ENCODE measurements at places on chromosomes 7 and 10. TPM values are rescaled to one million over a fixed set of nuclear protein-coding genes. Genes with fewer than 3 reads are reported as not detected.

AS3MT gene
- total RNA-seq: not detected

DNA sequence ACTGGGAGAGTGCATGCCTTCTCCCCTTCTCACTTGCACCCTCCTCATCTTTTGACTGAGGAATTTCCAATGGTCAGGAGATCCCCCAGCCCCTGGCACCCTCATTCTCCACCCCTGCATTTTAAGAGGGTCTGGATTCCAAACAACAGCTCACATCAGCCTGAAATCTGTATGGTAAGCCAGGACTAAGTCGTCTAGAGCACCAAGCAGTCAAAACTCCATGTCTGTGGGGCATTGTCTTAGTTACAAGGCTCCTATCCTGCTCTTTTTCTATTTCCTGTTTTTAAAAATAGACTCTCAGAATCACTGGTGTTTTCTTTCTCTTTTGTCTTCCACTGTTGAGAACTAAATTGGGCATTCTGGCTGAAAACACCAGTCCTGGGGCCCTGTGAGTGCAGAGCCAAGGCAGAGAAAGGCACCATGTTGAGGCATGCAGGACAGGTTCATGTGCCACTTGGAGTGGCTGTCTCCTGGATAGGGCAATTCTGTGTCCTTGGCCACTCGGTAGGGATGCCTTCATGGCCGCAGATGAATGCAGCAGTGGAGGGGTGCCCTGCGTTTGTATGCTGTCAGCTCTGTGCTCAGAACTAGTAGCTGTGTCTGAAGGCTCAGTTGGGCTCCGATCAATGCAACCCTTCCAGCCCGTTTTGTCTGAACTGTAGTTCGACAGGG lies 216.6 kb upstream of the YAE1 start:
- no peaks in the 10 kb centered on the region for H3K4me1 ChIP-seq
- H3K4me3 ChIP-seq: no peak overlapping the region
- no peaks in the 10 kb centered on the region for H3K36me3 ChIP-seq
- no peaks in the 10 kb centered on the region for H3K27me3 ChIP-seq
- no peak for DNase-seq

DNA sequence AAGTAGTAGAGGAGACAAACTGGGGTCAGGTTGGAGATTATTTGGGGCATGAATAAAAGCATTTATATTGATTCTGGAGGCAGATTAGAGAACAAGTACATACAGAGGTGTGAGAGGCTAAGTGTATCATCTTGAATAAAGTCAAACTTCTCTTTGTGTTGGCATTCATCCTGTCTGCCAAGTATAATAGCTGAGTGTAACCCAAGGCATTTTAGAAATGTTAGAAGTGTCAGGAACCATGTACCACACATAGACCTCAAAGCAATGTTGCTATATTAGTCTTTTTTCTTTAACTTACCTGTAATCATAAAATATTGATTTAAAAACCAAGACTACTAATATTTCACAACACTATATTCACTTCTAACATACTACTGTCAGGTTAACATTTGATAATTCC lies 56.2 kb upstream of the LRRTM3 start:
- H3K4me3 ChIP-seq: no peak overlapping the region
- no peak for DNase-seq
- H3K27ac ChIP-seq: no peak overlapping the region
- no peaks in the 10 kb centered on the region for H3K27me3 ChIP-seq

CHN2 gene
- total RNA-seq: 1.6 TPM

- peaks cover 8% of the 10 kb centered on the region for H3K4me1 ChIP-seq
- H3K36me3 ChIP-seq: peaks cover 20% of the 10 kb centered on the region
- H3K4me3 ChIP-seq: peak overlapping the region; percentile 91
Measured at GRCh38 chr10:96089116-96089515, 41.0 kb upstream of the ZNF518A start.

MAPK8 gene
- total RNA-seq: 43.2 TPM

GRCh38 chr7:54811041-54811845 lies 52.2 kb upstream of the SEC61G start:
- H3K27ac ChIP-seq: no peak overlapping the region
- DNase-seq: no peak
- no peaks in the 10 kb centered on the region for H3K36me3 ChIP-seq
- H3K4me1 ChIP-seq: no peaks in the 10 kb centered on the region
- H3K4me3 ChIP-seq: no peak overlapping the region

Measured in activated naive CD8-positive, alpha-beta T cell treated with anti-CD3 and anti-CD28 coated beads for 36 hours (primary cell).